Renal pelvis (tissue), 12 donors: ENCODE measurements at places on chromosomes 1 and 21.

DNA sequence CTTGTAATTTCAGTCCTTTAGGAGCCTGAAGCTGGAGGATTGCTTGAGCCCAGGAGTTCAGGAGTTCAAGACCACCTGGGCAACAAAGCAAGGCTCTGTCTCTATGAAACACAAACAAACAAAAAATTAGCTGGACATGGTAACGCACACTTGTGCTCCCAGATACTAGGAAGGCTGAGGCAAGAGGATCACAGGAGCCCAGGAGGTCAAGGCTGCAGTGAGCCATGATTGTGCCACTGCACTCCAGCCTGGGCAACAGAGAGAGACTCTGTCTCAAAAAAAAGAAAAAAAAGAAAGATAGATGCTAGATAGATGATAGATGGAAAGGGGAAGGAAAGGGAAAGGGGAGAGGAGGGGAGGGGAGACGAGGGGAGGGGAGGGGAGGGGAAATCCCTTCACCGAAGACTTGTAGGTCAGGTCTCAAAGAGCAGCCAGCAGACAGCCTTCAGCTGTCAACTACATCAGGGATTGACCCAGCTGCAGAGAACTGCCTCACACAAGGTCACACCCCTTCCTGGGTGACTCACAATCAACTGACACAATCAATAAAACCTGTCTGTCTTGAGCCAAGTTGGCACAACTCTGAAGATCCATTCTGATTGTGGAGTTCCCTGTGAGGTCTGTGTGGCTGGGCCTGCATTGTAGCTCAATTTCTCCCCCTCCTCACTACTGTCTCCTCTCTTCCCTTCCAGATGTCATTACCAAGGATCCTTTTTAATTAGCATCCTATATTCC is 200.6 kb downstream of the RGS7 start:
- DNase-seq, result no peak

GRCh38 chr1:82015444-82015843 is 214.7 kb downstream of the ADGRL2 start:
- no peak for DNase-seq

DNA sequence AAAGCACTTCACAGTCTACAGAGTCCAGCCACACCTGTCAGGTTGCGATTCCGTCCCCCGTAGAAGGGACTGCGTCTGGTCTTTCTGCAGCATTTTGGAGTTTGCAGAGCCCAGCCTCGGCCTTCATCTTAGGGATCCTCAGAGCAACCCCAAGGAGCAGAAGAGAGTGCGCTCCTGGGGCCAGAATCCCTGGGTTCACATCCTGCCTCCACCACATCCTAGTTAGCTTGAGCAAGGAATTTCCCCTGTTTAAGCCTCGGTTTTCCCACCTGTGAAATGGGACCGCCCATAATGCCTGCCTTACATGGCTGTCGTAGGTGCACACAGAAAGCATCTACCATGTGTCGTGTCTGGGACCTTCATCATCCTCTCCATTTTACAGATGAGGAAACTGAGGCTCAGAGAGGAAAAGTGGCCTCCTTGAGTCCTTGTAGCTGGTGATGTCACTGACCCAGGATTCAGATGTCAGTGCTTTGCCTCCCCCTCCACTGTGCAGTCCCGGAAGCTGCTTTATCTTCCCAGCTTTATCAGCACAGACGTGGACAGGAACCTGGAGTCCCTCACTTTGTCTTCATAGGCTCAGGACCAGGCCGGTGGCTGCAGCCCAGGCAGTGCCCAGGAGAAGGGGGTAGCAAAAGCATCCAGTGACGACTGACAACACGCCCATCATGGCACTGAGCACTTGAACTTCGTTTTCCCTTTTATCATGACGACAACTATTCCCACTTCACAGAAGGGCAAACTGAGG is 438.5 kb downstream of the MATN1 start:
- no peak for DNase-seq

DNA sequence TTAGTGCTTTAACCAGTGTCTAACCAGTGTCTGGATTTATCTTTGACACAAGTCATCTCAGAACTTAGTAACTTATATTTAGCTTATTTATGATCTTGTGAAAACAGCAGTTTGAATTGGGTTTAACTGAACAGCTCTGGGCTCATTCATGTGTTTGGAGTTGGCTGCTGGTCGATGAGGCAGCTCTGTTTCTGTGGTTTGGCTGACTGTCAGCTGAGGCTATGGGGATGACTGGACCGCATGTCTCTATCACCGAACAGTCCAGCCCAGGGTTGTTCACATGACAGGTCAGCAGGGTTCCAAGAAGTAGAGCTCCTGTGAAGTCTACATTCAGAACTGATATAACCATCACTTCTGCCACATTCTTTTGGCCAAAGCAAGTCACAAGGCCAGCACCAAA is 29.1 kb upstream of the C21orf91 start:
- DNase-seq, result no peak

GRCh38 chr1:204041232-204041767 is 31.6 kb upstream of the SOX13 start:
- DNase-seq, result peak; percentile 33

GRCh38 chr1:154520333-154520732 is 18.1 kb upstream of the SHE start:
- no peak for DNase-seq

DNA sequence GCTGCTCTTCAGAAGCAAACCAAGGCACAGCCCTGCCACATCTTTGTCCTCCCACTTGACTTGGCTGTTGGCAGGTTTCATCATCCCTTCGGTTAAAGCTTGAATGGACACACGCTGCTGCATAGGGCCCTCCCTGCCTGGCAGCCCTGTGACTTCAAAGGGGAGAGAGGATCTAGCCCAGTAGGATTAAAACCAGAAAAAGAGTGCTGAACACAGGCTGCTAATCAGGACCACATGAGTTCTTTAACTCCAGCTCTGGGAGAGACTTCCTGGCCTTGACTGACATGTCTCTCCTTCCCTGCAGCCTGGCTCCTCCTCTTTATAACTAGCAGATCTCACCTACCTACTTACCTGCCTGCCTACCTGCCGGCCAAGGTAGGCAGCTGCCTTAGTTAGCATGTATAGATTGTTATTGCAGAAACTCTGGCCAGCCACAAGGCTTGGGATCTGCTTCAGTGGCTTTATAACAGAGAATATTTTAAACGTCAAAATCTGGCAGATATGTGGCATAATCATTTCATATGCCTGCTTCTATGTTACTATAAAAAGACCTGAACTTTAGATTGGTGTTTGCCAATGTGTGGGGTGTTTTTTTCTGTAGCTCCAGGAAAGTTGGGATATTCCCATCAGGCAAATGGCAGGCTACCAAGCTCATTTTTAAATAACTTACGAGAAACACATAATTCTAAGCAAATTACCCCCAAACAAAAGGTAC is 49.4 kb downstream of the ERG start:
- no peak for DNase-seq

DNA sequence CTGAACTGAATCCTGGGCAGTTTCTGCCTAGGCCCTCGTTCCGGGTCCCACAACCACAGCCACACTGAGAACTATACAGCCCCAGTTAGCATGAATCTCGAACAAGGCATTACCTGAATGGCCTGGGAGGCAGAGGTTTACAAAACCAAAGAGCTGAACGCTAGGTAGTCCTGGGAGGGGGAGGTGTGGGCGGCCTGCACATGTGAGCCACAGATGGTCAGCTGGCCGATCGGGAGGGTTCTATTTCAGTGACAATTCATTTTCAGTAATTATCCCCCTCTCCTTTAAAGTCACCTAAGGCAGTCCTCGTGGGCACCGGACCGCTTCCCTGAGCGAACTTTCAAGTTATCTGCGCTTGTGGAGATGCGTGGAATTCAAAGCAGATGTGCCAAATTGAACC is 111.9 kb downstream of the GLIS1 start:
- no peak for DNase-seq

- DNase-seq, result no peak
Observed at GRCh38 chr21:31594279-31594678, 65.2 kb upstream of the SOD1 start.

- DNase-seq, result no peak
Observed at GRCh38 chr1:200660719-200661118, 9.0 kb downstream of the DDX59 start.

DNA sequence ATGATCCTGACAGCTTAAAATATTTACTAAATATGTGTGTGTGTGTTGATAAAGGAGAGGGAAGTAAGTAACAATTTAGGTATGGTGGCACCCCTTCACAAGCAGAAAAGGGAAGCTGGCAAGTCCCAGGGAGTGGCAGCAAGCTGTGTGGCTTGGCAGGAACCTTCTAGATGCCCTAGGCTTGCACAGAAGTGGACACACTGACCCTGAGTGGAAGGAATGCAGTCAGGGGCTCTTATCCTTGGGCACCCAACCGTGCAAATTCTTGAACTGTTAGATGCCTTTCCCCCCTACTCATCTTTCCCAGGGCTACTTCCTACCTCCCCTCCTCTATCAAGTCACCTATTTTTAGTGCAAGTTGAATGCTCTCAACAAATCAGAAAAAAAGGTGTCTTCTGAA is 18.9 kb downstream of the ACP6 start:
- peak; percentile 57 for DNase-seq

DNA sequence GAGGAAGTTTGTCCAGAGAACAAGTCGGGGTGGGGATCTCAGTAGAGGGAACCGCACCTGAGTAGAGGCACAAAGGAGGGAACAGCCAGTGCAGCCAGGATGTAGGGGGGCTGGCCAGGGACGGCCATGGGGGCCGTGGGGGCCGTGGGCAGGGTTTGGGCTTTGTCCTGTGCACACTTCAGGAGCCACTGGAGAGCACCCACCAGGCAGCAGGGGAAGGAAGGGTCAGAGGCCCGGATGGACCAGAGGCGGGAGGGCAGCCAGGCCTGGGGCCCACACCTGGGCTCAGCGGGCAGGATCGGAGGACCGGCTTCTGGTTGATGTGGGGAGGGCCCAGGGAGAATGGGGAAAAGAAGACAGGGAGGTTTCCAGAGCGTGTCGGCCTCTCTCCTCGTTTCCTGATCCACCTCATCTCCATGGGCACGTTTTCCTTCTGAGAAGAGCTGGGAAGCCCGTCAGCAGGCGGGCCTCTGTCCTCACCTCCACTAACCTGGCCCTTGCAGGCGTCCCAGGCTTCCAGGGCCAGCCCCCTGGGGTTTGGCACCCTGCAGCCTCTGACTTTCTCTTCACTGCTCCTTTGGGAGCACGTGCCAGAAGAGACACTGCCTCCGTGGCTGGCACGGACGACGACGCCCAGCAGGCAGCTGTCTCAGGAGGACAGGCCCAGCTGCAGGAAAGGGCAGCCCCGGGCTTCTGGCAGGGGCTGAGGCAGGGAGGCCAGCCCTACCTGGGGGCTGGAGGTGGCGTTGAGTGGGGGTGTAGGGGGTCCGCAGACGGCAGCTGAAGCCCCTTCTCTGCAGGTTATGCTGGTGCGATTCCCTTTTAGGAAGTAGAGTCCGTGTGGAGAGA is 16.8 kb upstream of the PDXK start:
- DNase-seq, result no peak

DNA sequence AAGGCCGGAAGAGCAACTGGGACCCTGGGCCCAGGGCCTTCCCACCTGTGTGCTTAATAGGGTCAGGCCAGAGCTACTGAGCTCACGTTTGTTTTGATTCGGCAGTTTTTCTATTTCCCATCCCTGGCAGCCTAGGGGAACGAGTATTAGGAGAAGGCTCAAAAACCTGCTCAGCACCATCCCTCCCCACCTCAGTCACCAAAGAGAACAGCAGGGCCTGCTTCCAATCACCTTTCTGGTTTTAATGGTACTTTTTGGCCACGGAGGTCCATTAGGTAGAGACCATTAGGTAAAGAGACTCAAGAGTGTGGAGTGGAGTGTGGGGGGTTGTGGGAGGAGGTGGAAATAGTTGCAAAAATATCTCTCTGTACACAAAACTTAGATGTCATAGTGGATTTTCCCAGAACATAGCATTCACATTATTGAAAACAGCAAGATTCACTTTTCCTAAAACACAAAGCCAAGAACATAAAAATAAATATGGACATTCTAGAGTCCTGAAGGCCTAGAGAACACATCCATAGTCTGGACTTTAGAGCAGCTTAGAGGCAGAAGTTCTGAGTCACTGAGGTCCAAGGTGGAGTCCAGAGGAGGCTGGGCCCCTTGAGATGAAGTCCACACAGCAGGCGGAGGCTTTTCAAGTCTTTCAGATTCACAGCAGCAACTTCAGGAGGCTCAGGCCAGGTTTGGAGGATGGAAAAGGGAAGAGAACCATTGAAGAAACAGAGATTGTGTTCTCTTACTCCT is 19.5 kb downstream of the NUAK2 start:
- DNase-seq, result no peak

- no peak for DNase-seq
Observed at GRCh38 chr1:228066891-228067654, 15.4 kb upstream of the ARF1 start.

- no peak for DNase-seq
Observed at GRCh38 chr1:37974567-37974966, 15.3 kb downstream of the SF3A3 start.

DNA sequence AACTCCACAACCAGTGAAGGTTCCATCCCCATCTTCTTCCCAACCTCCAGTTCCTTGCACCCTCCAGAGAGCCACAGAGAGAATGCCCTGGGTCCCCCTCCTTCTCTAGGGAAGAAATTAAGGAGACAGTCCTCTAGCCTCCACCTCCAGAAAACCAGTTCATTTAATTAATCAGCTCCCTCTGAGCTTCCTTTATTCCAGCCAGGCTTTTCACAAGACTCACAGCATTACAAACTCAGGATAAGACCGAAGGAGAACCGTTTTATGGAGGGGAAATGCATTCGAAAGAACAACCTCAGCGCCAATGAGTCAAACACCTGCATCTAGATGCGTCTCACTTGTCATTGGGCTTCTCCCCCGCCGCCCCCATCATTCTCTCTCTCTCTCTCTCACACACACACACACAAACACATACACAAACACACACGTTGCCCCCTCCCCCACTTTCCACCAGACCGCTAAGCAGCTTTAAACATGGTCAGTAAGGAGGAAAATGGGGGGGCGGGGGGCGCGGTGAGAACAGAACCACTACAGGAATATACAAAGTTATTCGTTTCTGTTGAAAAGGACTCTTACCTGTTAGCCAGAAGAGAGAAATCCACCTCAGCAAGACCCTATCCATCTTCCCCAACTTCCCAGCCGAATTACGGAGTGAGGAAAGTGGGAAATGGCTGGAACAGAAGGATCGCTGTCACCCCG is 544 bp downstream of the ILDR2 start:
- peak; percentile 19 for DNase-seq

DNA sequence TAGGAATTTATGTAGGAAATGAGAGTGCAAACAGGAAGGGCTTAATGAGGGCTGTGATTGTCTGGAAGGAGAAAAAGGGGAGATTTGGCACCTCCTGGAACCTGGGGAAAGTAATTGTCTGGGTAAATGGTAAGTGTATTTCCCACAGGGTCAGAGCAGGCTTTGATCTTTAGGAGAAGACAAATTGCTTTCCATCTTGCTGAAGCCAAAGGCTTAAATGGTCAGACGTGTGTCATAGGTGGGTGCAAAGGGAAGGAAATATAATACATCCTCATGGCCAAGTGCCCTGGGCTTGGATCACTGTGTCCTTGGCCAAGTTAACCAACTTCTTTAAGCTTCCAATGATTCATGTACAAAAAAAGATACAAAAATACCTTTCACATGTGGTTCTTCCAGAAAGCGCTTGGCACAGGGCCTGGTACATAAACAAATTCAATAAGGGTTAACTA is 1.3 kb upstream of the DUSP23 start:
- no peak for DNase-seq
